ENCODE measurements at places on chromosomes 13 and 19.
A peak's percentile ranks its signal among the peaks of the same experiment; 100 is the strongest.

GRCh38 chr13:100235311-100235901, 146.5 kb downstream of the PCCA start:
- DNase-seq, result peak; percentile 82

GRCh38 chr13:83620530-83621220, 261.6 kb downstream of the SLITRK1 start:
- DNase-seq, result no peak

GRCh38 chr13:71339736-71340135, 527.3 kb downstream of the DACH1 start:
- no peak for DNase-seq

GRCh38 chr13:24680921-24681604, 855 bp downstream of the ATP12A start:
- DNase-seq, result no peak

- no peak for DNase-seq
Measured at GRCh38 chr13:30053939-30054338, 203.5 kb upstream of the UBL3 start.

- no peak for DNase-seq
Measured at GRCh38 chr19:32041681-32042292, 303.6 kb upstream of the ZNF507 start.

Data from AML-193 (cell line).